Heart left ventricle (tissue), 16 donors: ENCODE measurements at places on chromosomes 2 and 18.

DNA sequence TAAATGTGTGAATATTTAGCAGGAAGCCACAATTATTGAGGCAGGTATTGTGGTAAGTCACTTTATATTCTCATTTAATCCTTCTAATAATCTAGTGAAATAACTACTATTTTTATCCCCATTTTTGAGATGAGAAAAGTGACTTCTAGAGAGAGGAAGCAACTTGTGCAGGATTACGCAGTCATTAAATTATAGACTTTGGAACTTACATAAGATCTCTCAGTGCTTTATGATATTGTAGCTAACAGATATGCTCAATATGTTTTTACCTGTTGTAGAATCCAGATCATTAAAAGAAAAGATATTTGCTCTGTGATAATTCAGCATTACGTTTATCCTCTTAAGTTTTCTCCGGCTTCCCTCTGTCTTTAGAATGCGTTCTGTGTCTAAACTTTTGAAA lies 50.5 kb downstream of the MBD5 start:
- no peak for DNase-seq

DNA sequence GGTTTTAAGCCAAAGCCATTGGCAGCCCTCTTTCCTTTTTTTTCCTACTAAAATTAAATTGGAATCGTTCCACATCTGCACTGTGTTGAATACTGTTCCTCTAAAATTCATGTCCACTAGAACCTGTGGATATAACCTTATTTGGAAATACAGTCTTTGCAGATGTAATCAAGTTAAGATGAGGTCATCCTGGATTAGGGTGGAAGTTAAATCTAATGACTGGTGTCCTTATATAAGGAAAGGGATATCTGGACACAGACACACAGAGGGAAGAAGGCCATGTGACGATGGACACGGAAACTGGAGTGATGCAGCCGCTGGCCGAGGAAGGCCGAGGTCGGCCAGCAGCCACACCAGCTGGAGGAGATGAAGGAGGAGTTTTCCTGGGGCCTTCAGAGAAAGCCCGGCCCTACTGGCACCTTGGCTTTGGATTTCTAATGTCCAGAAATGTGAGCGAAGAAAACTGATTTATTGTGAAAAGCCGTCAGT lies 49.4 kb downstream of the LONRF2 start:
- peak; percentile 53 for DNase-seq

- no peak for DNase-seq
Observed at GRCh38 chr2:221500501-221501209, 71.4 kb downstream of the EPHA4 start.

GRCh38 chr2:218816561-218817011 lies 15.0 kb downstream of the PRKAG3 start:
- DNase-seq: no peak

DNA sequence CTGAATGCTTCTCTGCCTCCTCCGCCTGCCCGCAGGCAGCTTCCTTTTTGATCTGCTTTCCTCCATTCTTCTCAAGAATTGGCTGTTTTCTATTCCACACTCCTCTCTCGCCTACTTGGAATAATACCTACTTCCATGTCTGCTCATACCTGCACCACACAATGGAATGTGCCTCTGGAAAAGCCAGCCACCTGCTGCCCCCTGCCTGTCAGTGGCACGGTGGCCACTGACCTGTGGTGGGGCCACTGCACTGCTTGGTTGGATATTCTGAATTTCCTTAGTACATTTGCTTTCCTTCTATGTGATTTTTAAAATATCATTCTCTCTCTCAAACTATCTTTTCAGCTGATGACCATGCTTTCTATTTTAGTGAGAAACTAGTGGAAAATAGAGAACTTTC lies 406.9 kb downstream of the DCDC2C start:
- no peak for DNase-seq

- DNase-seq: peak; percentile 78
Observed at GRCh38 chr2:73085691-73086090, 14.2 kb upstream of the SFXN5 start.

DNA sequence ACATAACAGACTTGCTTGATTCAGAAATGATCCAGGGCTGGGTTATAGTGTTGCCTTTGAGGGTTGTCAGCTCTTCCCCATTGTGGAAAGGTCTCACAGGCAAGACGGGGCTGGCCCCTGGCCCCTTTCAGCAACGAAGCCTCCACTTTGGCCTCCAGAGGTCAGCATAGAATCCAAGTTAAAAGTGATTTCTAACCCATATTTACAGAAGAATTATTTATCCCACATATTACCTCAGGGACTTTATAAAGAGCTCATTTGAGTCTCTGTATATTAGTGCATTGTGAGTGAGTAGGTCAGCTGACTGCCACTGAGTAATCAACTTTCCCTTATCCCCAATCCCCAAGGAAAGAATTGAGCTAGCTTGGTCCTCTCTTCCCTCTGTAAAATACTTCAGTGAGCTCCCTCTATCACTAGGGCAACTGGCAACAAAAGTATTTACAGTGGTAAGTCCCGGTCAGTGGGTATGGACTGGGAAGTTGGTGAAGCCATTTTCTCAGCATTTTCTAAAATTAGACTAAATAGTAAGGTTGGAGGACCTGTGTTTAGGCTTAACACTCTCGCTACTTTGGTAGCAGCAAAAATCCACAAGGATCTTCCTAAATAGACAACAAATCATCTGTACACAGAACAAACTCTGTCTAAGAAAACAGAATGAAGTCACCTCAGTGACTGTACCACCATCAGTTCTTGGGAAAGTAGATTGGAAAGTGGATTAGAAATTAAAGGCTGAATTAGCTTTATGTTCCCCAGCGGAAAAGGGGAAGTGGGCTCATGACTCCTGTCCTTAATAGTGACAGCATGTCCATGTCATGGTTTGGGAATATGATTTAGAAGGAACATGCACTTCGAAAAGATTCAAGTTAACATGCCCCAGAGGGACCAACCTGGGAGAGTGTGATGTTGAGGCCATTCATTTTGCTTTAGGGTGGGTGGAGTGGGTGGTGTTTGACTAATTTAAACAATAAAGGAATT lies 171.0 kb upstream of the SIX3 start:
- DNase-seq: no peak

- no peak for DNase-seq
Observed at GRCh38 chr2:198638577-198638976, 819.2 kb downstream of the SATB2 start.

DNA sequence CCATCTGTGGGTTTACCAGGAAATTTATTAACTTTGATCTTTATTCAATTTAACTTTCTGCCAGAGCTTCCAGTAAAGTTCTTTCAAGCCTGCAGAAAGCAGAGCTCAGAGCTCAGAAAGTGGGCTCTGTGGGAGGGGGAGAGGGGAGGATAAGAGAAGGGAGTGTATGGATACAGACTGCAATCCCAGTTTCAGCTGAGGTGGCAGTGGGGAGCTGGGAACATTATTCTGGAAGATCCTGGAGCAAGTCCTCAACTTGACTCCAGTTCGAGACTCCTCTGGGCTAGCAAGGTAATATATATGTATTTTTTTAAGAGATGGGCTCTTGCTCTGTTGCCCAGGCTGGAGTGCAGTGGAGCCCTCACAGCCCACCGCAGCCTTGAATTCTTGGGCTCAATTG lies 108.9 kb upstream of the NABP1 start:
- DNase-seq: no peak

DNA sequence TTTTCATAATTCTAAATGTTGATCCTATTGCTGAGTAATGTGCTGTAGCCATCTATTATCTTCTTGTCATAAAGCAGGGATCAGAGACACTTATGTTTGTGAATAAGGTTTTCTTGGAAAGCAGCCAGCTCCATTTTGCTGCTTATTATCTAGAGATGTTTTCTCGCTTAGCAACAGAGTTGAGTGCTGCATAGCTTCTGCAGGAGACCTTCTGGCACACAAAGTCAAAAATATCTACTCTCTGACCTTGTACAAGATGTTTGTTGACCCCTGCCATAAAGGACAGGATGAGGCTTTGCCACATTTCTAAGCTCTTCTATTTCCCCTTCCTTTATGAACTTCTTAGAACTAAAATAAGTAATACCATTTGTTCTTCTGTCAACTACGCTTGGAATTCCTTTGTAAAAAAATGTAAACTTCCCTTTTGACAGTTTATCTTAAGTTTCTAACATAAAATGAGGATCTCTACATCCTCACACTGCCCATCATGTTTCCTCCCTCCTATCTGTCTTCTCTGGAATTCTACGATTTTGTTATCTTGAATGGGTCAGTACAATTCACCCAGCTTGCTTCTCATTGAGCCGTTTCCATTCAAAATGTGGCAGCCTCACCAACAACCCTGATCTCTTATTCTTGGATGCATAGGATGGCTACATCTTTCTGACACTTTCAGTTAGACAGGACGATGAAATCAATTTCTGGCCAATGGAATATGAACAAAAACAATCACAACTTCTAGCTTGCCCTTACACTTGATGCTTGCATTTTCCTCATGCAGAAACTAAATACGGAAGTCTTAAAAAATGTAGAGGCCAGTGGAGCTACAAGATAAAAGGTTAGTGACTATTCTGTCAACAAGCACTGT lies 1377.0 kb downstream of the SUCLG1 start:
- DNase-seq: peak; percentile 65

DNA sequence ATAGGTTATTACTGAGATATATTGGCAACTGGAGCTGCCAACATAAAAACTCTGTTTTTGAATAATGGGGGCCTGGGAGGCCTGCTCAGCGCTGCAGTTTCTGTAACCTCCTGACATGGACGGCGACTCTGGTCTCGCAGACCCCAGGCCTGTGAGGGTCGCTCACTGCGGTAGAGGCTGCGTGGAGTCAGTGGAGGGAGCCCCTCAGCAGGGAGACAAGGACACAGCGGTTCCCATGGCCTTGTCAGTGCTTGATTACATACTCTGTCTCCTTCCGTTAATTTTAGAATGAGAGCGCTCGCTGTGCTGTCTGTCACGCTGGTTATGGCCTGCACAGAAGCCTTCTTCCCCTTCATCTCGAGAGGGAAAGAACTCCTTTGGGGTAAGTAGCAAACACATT lies 858 bp downstream of the TPO start:
- no peak for DNase-seq

GRCh38 chr2:18899725-18900124 lies 310.4 kb upstream of the NT5C1B start:
- DNase-seq: no peak

DNA sequence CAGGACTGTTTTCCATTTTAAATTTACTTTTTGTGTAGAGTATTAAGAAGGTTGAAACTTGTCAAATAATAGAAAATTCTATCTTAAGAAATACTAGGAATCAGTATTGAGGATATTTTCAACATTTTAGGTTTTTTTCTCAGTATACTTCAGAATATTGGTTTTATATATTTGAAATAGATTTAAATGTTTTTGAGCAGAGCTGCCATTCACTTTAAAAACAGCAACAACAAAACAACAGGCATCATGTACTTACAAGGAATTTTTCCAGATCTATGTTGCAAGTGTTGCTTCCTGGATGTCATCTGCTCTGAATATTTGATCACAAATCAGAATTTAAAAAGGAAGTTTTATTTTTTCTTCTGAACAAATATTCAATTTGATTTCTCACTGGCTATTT lies 84.4 kb downstream of the DCDC2C start:
- no peak for DNase-seq

GRCh38 chr2:96594691-96595152 lies 43.4 kb downstream of the KANSL3 start:
- no peak for DNase-seq

- DNase-seq: no peak
Observed at GRCh38 chr2:16473575-16473974, 192.1 kb downstream of the CYRIA start.

GRCh38 chr18:34857320-34857719 lies 147.2 kb downstream of the DTNA start:
- DNase-seq: no peak

DNA sequence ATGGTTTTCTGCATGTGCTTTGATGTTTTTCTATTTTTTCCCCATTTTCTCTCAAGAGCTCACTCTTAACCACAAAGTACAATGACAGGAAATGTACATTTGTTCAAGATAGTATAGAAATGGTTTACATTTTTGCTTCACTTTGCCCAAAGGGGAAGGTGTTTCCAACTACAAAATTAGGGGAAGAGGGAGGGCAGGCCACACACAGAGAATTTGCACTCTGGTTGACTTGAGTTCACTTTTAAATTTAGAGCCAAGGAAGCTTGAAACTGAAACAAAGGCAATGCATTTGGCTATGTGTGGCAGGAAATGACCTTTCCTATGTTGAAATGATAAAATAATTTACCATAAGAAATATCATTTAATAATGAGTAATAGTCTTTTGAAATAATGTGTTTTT lies 19.1 kb upstream of the VIT start:
- no peak for DNase-seq

GRCh38 chr18:59874166-59874565 lies 25.6 kb upstream of the PMAIP1 start:
- no peak for DNase-seq

- DNase-seq: no peak
Observed at GRCh38 chr2:104864280-104865095, 10.6 kb downstream of the POU3F3 start.

- peak; percentile 71 for DNase-seq
Observed at GRCh38 chr2:16413285-16413684, 252.3 kb downstream of the CYRIA start.

GRCh38 chr2:241269707-241270520 lies 45.6 kb downstream of the HDLBP start:
- DNase-seq: no peak

GRCh38 chr2:12602661-12603060 lies 114.1 kb upstream of the TRIB2 start:
- DNase-seq: no peak

DNA sequence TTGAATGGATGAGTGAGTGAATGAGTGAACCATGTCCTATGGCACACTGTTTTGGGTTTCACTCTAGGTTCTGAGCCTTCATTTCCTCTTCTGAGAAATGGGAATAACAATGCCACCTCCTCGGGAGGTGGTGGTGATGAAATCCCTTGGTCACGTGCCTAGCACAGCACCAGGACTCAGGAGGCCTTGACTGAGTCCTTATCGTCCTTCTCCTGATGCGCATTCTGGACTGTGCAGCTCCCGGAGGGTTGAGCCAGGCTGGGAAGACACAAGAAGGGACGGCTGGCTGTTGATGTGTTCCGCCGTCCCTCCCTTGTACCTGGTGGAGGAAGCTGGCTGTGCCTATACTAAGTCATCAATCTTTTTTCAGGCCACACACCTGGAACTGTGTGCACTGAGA lies 437.3 kb downstream of the ZNF521 start:
- no peak for DNase-seq

- DNase-seq: no peak
Observed at GRCh38 chr2:150981826-150982225, 279.8 kb downstream of the RBM43 start.

DNA sequence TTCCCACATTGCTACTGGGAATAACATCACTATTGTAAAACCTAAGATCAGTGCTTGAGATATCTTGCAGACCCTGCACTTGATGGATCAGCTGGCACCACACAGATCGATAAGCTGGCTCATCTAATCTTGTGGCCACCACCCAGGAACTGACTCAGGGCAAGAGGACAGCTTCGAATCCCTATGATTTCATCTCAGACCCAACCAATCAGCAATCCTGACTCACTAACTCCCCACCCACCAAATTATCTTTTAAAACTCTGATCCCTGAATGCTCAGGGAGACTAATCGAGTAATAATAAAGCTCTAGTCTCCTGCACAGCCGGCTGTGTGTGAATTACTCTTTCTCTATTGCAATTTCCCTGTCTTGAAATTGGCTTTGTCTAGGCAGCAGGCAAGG lies 11.3 kb upstream of the TEX44 start:
- no peak for DNase-seq
